T-helper 22 cell (primary cell): ENCODE measurements at places on chromosomes 2 and 18.

DNA sequence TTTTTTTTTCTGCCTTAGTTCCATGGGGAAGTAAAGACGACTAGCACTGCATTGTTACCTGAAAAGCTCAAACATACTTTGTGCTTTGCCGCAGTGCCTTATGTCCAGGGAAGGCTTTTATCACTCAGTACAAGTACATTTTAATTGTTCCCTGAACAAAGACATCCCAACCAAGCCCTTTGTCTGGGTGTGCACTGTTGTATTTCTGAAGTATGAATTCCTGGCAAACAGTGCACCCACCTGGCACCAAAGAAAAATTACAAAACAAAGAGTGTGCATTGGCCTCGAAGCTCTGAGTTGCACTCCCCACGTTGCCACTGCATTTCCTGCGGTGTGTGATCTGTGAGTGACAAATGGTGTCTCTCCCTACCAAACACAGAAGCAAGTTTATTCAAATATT lies 858.5 kb upstream of the PIK3C3 start:
- no peak for DNase-seq

DNA sequence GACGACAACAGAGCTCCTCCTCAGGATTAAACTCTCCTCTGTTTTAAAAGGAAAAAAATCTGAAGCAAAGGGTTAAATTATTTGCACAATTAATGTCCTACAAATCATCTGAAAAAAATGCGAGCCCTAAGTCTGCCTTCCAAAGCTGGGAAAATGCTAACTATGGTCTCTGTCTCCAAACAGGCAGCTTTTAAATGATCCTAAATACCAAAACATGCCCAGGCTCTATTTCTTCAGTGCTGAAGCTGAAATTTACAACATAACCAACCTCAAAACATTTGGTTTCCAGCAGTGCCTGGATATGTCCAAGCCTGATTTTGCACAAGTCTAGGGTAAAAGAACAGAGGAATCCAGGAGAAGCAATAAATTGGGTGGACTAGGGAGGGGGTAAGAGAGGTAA lies 57.2 kb downstream of the LBH start:
- no peak for DNase-seq

- DNase-seq, result no peak
Observed at GRCh38 chr2:3430172-3430571, 50.7 kb downstream of the TRAPPC12 start.

DNA sequence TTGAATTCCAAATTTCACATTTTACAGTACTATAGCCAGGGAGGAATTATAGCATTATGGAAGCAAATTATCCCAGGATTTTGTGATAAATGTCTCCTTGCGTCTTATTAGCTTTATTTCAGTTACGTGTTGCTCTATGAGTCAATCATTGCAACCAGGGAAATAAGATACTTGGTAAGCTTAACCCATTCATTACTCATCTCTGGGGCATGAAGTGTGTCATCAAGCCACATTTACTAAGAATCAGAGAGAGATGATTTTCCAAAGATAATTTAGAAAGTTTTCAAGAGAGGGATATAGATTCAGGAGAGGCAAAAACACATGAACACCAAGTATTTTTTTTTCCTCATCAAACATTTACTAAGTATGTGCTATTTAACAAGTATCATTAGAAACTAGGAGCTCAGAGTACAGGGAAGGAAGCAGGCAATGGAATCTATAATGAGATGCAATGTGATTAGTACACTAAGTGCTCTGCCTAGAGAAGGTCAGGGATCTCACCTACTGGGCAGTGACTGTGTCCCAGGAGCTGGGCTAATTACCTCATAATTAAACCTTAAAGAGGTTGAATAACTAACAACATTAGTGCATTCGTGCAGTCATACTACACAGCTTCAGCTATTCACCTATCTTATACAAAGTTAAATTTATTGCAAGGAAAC lies 217.8 kb upstream of the NXPH2 start:
- no peak for DNase-seq

- no peak for DNase-seq
Observed at GRCh38 chr2:217746808-217747207, 256.0 kb downstream of the TNS1 start.

DNA sequence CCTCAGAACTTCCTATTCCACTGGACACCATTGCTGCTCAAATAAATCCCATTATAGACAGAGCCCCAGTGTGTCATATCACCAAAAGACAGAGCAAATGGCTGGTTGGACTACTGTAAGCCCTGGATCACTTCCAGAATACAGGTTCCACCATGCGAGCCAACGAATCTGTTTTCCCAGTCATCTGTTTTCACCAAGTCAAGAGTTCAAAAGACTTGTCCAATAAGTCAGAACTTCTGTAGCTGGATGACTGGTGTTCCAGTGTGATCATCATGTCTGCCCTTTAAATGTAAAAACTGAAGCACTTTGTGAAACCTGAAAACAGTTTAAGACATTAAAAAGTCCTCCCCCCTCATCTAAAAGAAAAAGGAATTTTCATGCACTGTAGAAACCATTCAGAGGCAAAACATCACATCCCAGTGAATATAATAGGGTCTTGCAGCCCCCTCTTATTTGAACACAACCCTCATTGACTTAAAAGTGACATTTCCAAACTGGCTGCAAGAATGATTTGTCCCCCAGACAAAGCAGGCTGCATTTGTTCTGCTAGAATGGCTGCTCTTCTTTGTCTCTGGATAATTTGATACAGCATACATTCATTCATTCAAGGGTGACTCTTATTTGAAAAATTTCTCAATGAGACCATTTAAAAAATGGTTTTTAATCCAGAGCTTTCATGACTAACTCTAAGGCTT lies 64.6 kb upstream of the TANC1 start:
- DNase-seq, result no peak

- DNase-seq, result no peak
Observed at GRCh38 chr18:25097569-25098056, 254.4 kb downstream of the ZNF521 start.

DNA sequence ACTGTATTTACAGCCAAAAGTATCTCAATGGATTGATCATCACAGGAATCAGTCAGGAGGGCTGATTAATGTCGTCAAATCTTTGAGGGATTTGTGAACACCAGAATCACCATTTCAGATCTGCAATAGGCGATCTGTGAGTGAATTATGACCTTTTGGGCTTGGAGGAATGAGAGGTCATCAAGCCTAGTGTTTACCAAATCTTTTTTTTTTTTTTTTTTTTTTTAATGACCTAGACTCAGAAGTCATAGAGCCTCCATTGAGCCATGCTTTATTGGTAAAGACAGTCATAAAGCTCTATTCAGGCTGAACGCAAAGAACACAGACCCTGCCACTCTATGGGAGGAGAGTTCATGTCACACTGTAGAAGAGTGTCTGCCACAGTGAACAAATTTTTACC lies 97.7 kb downstream of the SOCS6 start:
- DNase-seq, result no peak

- DNase-seq, result no peak
Observed at GRCh38 chr2:66729416-66730330, 294.7 kb downstream of the MEIS1 start.

GRCh38 chr2:180938451-180938850 lies 42.0 kb upstream of the UBE2E3 start:
- DNase-seq, result no peak

DNA sequence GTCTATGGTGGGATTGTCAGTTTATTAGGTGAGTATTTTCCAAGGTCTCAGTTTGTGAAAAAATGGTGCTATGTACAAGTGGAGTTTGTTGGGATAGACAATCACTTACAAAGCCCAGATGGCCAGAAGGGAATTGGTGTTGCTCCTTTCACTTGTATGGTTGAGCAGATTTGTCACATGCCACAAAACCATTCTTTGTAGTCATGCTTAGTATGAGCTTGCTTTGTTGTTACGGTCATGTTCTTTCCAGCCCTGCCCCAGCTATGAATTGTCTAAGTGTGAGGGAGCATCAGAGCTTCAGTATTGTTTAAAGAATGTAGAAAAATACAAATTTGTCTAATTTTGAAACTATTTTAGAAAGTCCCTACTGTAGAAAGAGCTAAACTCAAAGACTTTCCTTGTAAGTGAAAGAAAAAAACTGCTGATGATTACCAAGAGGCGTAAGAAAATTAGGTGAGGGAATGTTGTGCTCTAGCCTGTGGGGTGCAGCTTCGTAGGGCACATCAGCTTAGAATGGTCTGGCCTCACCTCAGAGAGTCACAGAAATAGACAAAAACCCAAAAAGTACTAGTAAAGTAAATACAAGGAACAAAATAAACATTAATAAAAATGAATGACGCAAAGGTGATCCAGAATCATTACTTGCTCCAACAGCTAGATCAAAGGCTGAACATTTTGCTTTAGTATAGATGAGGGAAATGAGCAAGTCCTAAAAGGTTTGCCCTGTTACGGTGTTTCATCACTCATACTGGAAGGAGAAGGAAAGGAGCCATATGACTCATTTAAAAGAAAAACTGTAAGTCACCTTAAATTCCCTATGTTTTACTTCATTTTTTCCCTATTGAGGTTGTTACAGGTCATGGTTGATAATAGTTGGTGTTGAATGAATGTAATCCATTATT lies 9.2 kb downstream of the TGIF1 start:
- no peak for DNase-seq
